ENCODE measurements at places on chromosomes 4 and X.

DNA sequence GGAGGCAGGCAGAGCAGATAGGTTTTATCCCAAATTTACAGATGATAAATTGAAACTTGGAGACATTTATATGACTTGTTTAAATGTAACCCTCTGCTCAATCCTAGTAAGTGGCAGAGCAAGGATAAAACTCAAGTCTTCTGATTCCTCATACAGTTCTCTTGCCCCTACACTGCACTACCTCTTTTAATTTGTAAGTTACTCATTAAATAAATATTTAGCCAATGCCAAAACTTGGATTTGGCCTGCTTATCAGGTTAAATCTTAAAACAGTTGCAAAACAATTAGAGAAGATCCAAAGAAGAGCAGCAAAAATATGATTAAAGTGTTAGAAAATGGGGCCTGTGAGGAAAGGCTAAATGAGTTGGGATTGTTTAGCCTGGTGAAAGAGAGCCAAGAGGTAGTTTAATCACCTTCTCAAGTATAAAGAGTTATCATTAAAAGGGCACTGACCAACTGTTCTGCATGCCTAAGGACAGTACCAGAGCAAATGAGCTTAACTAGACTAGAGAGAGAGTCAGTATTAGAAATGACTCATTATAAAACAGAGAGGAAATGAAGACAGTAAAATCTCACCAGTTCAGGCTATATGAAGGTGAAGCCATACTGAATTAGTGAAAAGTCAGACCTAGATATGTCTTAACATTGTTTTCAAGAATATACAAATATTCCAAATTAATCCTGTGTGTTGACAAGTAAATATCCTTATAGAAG is 146.3 kb downstream of the GRIA3 start:
- no peak for DNase-seq

GRCh38 chr4:26175905-26176470 is 144.8 kb upstream of the RBPJ start:
- DNase-seq, result no peak

- no peak for DNase-seq
Measured at GRCh38 chr4:8120501-8120900, 38.1 kb downstream of the ABLIM2 start.

GRCh38 chr4:6892190-6892908 is 17.3 kb upstream of the TBC1D14 start:
- no peak for DNase-seq

- DNase-seq, result peak; percentile 38
Measured at GRCh38 chrX:905848-906566, 275.4 kb downstream of the SHOX start.

- no peak for DNase-seq
Measured at GRCh38 chr4:62495032-62495431, 1294.9 kb downstream of the ADGRL3 start.

DNA sequence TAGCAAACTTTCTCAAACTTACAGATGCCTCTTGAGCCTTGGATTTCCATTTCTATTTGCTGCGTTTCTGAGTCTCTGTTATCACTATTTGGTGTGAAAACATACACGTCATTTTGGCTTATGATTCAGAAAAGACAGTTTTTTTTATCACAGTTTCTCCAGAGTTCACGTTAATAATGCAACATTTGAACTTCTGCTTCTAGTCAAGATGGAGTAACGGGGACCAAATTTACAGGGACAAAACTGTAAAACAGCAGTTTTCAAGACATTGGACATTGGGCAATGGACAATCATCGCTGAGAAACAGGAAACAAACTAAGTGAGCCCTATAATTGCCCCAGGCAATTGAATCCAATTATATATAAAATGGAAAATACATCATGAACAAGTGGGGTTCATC is 36.2 kb upstream of the TASL start:
- no peak for DNase-seq

DNA sequence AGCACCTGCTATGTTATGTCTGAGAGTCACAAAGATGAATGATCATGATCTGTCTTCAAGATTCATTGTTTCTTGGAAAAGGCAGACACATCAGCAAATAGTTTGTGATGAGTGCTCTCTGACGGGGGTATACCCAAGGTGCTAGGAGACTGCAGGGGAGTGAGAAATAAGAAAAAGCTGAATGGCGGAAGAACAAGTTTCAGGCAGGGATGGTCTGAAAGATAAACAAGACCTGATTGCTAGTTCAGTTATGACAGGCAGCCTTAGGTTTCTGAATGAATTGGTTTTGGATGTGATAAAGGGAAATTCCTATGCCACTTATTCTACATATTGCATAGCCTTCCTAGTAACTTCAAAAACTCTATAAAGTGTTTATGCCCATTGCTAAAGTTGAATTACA is 327.0 kb upstream of the DKK2 start:
- DNase-seq, result no peak

DNA sequence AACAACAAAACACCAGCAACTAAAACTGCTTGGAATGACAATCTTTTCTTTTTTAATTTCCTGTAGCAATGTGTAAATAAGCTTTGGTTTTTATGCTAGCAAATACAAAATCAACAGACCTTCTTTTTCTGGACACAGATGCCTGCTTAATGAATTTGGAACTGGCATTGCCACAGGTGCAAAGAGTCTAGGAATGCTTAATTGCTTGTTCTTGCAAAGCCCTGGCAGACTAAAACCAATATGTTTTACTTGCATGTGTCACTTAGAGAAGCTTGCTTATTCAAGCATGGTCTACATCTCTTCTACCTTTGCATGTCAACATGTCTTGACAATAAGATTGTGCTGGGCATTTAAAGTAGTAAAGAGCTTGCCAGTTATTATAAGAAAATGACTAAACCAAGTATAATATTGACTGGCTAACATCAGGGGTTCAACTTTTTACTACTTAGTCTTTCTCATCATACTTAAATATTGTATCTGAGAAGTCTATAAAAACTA is 656.7 kb upstream of the NDST4 start:
- no peak for DNase-seq

DNA sequence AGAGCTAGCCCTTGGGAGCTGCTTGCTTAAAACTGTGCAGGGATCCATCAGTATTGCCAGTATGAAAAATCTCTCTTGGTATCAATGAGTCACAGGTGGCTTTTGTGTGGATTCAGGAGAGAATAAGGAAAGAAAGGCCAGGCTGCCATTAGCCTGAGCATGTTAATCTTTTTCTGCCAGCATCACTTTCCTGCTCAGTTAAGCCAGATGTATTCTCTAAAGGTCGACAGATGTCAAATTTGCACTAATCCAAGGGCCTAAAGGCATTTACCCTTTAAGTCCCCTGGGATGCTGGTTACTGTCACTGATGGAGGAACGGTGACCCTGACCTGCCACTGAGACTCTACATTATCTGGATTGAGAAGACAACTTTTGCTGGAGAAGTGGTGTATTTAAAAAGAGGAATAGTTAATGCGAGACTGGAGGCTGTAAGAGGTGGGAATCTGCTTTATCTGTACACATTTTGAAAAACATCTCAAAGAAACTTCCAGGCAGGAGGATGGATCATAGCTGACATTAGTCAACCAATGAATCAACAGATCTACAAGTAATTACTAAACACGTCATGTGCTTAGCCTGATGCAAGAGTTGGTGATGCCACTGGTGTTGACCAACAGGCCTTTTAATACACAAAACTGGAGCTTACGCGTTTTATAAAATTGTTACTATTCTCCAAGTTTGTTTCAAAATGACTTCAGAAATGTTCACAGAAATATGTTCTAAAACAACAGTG is 241.4 kb upstream of the ANXA3 start:
- no peak for DNase-seq

DNA sequence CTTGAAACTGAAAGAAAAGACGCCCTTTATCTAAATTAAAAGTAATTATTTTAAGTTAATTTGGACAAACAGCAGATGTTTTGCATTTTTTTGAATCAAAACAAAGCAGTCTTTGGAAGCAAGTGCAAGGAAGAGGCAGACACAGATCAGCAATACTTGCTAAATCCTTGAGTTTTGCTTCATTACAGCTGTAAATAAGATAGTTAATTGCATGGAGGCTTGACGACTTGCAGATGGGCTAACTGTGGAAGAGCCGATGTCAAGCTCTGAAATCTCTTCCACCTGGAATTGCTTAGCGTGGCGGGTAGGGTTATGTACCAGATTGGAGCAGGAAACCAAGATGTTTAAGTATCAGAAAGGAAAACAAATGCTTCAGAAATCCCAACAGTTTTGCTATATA is 148.8 kb downstream of the POLA1 start:
- DNase-seq, result no peak

DNA sequence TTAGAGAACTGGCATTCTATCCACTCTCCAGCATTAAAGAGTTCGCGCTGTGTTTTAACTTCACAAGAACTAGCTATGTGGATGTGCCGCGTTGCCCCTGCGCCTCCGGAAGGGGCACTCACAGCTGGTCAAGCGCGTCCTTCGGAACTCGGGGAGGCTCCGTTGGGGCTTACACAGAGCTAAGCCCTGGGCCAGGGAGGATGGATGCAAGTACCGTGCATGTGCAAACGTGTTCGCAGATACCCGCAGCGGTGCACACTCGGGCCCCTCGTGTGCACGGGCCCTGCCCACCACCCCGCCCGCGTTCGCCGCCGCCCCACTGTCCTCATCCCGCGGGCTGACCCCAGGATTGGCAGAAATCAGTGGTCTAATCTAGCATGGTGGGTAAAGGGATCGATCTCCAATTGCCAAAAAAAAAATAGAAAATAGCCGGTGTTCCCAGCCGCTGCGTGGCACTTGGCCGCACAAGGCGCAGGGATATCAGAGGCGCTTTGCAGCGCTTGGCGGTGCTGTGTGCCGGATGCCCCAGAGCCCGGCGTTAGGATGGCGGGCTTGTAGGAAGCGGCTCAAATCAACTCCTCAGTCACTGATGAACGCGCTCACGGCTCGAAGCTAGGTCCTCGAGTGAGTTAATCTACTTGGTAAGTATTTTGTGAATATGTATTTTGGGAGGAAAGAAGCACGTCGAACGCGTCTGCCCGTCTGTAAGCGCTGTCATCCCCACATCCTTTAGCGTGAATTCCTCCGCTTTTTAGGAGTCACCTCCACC is 989 bp upstream of the PCDH10 start:
- no peak for DNase-seq

DNA sequence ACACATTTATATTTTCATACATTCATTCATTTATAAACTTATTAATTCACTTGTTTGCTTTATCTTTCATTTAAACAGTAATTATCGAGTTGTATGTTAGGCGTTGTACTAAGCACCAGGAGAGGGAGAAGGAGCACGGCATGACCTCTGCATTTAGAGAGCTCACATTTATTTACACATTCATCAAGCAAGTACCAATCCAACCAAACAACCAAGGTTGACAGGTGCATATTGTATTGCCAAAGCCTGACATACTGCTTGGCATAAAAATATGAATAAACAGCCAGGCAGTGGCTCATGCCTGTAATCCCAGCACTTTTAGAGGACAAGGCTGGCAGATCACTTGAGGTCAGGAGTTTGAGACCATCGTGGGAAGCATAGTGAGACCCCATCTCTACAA is 37.0 kb upstream of the CLNK start:
- no peak for DNase-seq

- DNase-seq, result no peak
Measured at GRCh38 chr4:148164557-148164956, 277.7 kb downstream of the NR3C2 start.

GRCh38 chrX:30814978-30815377 is 74.1 kb downstream of the TAB3 start:
- no peak for DNase-seq

DNA sequence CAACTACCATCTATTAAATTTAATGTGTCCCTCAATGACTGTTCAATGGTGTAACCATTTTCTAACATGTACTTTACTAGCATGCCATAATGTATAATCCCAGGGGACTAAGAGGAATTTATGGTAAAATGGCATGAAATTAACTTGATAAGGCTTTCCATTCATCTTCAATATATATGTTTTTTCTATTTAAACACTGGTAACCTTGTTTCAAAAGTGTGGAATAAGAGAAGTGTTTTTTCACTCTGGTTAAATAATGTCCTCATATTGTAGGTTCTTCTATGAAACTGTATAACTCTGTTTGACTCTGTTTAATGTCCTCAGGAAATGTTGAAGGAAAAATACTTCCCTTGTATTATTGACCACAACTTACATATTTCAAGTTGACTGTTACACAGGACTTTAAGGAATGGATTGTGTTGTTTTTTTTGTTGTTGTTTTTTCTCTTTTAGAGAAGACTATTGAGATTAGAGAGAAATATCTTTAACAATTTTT is 113.8 kb upstream of the ARSJ start:
- no peak for DNase-seq

DNA sequence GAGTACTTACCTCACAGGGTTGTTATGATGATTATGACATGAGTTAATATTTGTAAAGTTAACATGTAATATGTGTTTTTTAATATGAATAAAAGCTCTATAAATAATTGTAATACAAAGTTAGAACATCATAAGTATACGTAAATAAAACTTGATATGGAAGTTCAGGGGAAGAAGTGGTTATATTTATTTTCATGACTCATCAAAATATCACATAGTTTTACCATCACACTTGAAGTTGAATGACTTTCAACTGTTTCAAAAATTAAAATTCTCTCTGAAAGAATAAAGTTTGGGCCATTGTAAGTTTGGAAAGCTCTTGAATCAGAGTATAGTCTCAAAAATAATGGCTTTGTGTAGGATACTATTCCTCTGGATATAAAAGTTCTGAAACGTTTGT is 8.3 kb downstream of the SH2D1A start:
- DNase-seq, result no peak

- DNase-seq, result no peak
Measured at GRCh38 chr4:88969271-88969670, 87.7 kb downstream of the FAM13A start.

GRCh38 chr4:75671802-75672421 is 1.3 kb downstream of the G3BP2 start:
- DNase-seq, result no peak

- DNase-seq, result no peak
Measured at GRCh38 chr4:8652181-8653078, 59.9 kb downstream of the CPZ start.

DNA sequence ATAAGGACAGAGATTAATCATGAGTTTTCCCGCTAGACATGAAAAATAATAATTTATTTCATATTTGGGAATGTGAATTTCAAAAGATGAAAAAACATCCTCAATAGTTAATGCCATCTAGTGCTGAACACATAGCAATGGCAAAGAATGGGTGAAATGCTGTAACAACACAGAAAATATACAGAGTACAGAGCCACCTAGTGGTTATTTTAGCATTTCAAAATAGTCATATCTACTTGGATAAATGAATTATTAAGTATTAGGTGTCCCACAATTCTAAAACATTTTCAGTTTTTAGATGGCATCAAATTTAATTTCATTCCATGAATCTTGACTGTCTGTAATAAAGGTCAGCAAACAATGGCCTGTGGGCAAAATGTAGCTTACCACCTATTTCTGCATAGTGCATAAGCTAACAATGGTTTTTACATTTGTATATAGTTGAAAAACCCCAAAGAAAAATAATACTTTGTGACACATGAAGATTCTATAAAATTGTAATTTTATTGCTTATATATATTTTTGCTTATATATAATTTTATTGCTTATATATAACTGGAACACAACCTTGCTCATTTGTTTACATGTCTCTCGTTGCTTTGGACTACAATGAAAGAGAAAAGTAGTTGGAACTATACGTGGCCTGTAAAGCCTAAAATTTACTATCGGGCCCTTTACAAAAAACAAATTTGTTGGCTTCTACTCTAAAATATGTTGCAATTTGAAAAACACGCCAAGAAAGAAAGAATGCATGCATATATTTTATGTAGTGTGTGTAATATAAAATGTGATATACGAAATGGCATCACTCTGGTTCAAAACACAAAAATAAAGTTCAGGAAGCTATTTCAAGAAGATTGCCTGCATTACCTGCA is 99.1 kb upstream of the FAM47C start:
- no peak for DNase-seq

GRCh38 chr4:146367347-146367746 is 153.0 kb downstream of the REELD1 start:
- DNase-seq, result no peak

- DNase-seq, result no peak
Measured at GRCh38 chrX:111431001-111431400, 19.0 kb upstream of the DCX start.

Data from BJ (cell line).